ENCODE measurements at places on chromosomes 4 and X. TPM values are rescaled to one million over a fixed set of nuclear protein-coding genes. Genes with fewer than 3 reads are reported as not detected.

- peak; percentile 87 for DNase-seq
These were observed 9.4 kb downstream of the IL15 start for GRCh38 chr4:141645611-141646340.

DNA sequence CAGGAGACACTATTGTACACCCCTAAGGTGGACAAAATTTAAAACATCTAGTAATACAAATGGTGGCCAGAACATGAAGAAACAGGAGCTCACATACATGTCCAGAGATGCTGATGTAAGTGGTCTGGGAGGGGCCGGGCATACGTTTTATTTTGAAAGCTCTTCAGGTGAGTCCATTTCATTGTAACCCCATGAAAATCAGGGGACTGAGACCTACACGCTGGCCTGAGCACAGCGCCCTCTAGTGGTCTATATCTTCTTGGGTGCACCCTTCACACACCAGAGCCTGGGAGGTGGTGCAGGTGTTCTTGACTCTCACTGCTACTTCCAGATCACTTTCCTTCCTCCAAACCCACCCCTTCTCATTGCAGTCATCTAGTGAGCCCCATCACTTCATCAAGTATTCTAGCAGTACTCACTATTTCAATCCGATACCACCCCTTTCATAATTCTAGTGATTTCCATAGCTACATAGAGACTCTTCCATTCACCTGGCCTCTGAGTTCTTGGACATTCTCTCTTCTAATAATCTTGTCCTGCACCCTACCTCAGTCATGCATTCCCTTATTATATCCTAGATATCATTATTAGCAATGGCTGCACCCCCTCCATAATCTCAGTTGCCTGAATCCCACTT lies 4.3 kb upstream of the TLR6 start:
- no peak for DNase-seq

DNA sequence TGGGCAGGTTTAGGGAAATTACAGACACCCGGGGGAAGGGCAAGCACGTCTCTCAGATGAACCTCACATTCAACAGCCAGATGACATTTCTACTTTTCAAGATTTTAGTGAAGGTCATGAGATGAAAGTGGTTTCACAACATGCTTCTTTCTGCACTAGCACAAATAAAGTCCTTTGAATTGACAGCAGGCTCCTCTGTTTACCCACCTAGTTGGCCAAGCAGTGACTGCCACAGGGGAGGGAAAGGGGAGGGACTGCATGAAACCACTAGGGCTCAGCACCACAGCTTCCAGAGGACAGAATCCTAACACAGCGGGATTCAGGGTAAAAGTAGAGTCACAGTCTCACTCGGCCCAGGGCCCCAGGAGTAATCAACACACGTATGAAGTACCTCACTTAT lies 6.2 kb downstream of the RAB40A start:
- DNase-seq, result no peak

DNA sequence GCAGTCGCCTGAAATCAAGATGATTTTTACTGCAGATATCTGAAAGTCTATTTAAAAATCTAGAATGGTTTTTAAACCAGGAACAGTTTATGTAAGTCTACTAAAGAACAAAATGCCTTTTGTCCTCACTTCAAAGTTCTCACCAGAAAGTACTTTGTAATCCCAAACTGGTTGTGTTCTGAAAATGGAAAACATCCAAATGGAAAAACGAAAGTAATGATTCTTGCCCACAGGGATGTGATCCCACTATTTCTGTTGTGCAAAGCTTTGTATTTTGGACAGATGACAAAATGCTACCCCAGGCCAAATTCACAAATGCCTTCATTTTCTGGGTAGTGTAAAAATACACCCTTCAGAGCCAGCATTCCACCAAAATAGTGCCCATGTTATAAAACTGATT lies 265.5 kb upstream of the FTHL17 start:
- DNase-seq, result no peak

DNA sequence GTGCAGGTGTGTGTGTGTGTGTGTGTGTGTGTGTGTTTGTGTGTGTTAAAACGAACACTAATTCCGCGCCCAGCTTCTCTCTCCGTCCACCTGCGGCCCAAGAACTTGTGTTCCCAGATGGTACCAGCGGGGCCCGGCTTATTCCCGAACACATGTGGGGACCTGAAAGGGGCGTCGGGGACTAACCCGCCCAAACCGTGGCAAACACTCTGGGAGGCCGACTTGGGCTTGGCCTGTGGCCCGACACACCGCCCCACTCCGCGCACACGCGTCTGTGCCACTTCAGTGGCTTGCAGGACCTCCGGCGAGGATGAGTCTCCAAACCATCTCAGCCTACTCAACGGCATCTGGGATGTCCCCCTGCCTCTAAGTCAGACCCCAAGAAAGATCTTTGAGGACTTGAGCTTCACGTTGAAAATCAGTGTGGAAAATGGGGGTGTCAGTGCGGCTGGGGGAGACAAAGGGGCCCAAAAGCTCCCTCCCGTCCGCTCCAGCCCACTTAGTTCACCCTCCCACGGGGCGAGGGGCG lies 790 bp upstream of the HHIP start:
- no peak for DNase-seq

DNA sequence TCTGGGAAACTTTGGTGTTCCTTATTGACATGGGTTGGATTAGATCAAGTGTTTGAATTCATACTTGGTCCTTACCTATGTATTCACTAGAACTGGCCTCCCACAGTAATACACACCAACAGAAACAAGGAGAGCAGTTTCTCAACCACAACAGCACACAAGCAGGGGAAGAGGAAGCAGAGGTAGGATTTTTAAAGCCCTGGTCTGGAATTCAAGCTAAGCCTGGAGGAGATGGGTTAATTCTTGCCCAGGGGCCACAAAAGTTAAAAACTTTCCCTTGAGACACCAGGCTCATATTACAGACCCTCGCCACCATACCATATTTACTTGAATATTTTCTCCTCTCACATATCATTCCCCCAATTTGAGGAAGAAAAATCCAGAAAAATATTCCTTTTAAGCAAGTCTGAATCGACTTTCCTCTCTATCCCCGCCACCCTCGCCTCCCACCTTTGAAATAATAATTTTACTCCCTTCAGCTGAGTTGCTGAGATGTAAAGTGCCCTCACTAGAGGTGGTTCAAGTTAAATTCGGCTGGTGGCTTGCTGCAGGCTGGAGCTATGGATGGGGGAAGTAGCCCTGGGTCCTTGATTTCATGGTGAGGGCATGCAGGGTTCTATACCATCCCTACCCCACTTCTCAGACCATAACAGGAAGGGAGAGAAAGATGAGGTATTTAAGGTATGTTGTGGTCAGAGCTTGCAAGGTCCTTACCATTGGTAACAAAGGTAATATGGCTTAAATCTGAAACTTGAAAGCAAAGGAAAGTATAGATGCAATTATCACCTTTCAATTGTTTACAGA lies 440.2 kb downstream of the INPP4B start:
- no peak for DNase-seq

DNA sequence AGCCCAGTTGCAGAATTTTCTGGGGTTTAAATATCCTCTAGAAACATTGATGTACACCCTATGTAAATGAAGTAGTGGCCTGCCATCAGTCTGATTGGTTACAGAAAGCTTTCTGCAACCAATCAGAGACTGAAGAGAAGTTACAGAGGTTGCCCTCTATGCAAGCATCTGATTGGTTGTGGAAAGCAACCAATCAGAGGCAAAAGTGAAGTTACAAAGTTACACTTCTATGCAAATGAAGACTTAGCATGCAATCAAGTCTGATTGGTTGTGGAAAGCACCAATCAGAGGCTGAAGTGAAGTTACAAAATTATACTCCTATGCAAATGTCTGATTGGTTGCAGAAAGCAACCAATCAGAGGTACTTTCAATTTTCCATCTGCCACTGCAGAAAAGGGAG lies 51.9 kb upstream of the USP9X start:
- no peak for DNase-seq

DNA sequence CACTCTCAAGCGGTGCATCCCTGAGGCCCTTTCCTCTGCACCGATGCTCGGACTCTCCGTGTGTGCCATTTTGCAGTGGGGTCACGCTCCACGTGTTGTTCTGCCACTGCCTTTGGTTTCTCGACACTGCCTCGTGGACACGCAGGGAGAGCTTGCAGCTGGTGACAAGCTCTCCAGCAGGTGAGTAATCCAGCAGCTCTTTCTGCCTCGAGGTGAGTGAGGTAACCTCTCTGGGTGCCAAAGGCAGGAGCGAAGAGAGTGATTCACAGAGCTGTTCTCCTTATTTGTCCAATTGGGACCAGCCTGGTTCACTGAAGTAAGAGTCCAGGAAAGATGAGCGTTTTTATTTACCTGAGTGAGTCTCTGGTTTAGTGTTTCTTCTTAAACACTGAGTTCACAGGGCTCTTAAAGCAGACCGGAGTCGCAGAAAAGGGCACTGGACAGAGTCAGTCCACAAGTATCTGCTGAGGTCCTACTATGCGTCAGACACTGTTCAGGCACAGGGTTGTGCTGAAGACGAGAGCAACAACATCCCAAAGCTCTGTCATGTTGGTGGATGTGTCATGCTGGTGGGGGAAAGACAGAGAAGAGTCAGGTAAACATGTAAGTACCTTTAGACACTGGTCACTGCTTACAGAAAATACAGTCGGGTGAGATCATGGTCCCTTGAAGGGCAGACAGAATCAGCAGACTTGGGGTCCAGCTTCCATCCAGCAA lies 61.8 kb downstream of the FHDC1 start:
- peak; percentile 88 for DNase-seq

- DNase-seq, result no peak
These were observed 22.9 kb upstream of the NOCT start for GRCh38 chr4:138992676-138993075.

- DNase-seq, result no peak
These were observed 567.9 kb upstream of the HTR2C start for GRCh38 chrX:114015966-114016365.

- no peak for DNase-seq
These were observed 494.9 kb downstream of the GALNTL6 start for GRCh38 chr4:172308078-172308477.

GRCh38 chr4:38046727-38047489 lies 86.7 kb downstream of the PTTG2 start:
- DNase-seq, result no peak

DNA sequence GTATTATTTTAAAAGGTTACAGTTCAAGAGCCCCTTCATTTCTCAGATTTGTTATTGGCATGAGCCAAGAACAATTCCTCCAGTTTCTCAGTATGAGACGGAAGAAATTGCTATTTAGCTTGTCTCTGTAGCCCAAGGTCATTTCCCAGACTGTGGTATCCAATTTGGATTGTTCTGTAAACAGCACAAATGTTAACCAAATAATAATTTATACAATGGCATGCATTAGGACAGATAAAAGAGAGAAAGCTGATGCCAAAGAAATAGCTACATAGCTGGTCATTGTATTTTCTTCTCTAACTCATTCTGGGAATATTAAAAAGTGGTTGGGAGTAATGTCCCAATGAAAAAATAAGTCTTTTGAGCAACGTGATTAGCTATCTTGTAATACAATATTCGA lies 134.6 kb upstream of the NPY2R start:
- no peak for DNase-seq

- DNase-seq, result no peak
These were observed 9.3 kb downstream of the PAPSS1 start for GRCh38 chr4:107710493-107711459.

DNA sequence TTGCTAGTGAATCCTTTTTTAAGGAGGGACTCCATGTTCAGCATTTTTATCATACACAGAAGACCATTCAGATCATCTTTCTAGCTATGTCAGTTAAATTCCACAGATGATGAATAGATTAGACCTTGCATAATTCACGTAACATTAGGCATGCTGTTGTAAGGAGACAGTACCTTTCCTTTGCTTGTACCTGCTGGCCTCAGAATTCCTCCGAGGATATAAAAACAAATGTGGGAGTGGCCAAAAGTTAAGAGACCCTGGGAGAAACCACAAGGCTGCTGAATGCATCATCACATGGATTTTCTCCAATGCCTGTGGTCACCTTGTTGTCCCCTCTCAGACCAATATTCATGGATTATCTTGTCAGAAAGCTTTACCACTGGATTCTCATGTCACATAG lies 201.4 kb downstream of the MAGEB17 start:
- DNase-seq, result no peak

DNA sequence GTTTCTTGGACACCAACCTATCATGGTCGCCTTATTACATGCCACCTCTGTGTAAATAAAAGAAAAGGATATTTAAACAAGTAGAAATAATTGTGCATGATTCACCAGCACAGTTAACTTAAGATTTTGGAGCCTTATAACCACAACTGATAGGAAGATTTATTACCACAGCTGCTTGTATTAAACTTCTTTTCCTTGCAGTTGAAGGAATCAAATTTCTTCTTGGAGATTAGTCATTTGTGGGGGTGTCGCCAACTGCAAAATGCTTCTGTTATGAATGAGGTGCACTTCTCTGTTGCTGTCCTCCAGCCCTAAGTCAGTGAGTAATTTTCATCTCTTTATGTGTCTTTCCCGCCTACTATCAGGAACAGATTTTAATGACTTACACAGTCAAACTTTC lies 73.3 kb downstream of the OR13H1 start:
- peak; percentile 21 for DNase-seq

DNA sequence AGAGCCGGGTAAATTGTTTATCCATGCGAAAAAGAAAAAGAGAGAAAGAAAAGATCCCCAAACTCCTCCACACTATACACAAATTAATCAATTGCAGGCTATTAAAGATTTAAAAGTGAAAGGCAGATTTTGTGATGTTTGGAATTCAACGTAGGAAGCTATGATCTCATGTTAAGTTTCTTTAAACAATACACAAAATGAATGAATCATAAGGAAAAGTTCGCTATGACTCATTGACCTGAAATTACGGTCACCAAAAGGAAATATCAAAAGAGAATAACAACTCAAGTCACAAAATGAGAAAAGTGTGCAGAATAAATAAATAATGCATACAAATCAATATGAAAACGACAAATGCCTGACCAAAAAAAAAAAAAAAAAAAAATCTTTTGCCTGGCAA lies 28.6 kb downstream of the CLNK start:
- no peak for DNase-seq

DNA sequence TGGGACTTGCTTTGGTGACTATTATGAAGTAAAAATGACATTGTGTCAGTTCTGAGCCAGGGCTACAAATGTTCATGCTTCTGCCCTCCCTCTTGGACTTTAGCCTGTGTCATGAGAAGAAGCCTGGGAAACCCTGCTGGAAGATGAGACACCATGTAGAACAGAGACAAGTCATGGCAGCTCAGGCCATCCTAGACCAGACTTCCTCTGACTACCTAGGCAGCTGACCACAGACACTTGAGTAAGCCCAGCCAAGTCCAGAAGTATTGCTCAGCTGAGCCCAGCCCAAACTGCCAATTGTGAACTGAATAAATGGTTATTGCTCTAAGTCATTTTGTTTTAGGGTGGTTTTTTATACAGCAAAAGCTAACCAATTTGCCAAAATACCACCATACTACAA lies 467.6 kb upstream of the CNKSR2 start:
- DNase-seq, result no peak

The APLN gene
- total RNA-seq, result 0.14 TPM

The CENPVL1 gene
- 0.96 TPM for total RNA-seq

The TRIM61 gene
- 4.5 TPM for total RNA-seq

The TMEM271 gene
- not detected for total RNA-seq

The WAS gene
- total RNA-seq, result not detected

The TLR8 gene
- not detected for total RNA-seq

The GPC4 gene
- 33.1 TPM for total RNA-seq

The CTBP1 gene
- total RNA-seq, result 195 TPM

The SMIM20 gene
- 50.0 TPM for total RNA-seq

The H2BW1 gene
- total RNA-seq, result not detected
